ENCODE measurements at places on chromosomes 7 and 10.

GRCh38 chr7:72335561-72336381 is 76.4 kb downstream of the CALN1 start:
- DNase-seq = no peak

GRCh38 chr10:73588656-73589055 is 2.5 kb downstream of the USP54 start:
- DNase-seq = peak; percentile 38

- DNase-seq = no peak
Observed at GRCh38 chr7:2893411-2893861, 49.3 kb upstream of the GNA12 start.

DNA sequence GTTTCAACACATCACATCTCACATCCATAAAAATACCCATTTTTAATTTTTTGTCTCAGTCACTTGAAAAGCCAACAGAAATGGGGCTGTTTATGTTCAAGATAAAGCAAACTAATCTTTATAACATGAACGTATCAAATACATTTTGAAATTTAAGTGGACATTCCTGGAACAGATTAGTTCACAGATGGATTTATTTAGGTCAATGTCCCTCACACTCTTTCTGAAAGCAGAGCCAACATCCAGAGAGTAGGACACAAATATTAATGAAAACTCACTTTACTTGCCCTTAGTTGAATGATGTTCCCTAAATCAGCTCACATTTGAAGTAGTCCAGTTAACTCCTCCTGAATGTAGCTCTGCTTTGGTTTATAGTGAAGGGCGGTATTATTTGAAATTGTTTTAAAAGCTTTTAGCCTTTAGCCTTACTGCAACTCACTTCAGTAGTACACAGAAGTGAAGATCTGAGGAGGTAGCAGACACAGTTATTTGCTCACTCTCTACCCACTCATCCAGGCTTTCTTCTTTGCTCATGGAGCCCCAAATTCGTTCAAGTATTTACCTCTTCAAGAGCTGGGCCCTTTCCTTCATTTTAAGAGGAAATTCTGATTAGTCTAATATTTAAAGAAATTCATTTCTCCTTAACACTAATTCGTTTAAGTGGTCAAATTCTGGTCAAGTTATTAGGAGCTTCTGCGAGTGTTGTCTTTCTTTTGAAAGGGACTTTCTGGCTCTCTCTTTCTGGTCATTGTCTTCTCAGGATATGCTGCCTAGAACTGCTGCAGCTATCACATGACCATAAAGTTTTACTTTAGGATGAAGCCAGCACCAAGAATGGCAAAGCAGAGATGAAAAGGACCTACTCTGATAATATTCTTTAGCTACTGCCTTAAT is 180.6 kb upstream of the AGR3 start:
- no peak for DNase-seq

DNA sequence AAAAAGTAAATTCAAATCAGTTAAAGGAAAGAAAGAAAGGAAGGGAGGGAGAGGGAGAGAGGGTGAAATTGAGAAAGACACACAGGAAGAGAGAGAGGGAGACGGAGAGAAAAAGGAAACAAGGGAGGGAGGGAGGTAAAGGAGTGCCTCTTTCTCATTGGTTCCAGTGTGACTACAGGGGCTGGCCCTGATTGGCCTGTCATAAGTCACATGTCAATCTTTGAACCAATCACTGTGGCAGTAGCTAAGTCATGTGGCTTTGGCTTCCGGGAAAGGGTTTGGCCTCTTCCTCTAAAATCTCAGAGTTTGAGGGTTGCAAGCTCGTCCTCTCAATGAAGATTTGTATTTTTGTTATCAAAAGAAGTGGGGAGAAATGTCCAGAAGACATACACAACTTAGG is 150.2 kb downstream of the RAB11FIP2 start:
- DNase-seq = no peak

- peak; percentile 99 for DNase-seq
Observed at GRCh38 chr10:63699785-63700613, 178.8 kb downstream of the REEP3 start.

GRCh38 chr7:93889261-93889660 is 1.3 kb downstream of the TFPI2 start:
- DNase-seq = peak; percentile 91

DNA sequence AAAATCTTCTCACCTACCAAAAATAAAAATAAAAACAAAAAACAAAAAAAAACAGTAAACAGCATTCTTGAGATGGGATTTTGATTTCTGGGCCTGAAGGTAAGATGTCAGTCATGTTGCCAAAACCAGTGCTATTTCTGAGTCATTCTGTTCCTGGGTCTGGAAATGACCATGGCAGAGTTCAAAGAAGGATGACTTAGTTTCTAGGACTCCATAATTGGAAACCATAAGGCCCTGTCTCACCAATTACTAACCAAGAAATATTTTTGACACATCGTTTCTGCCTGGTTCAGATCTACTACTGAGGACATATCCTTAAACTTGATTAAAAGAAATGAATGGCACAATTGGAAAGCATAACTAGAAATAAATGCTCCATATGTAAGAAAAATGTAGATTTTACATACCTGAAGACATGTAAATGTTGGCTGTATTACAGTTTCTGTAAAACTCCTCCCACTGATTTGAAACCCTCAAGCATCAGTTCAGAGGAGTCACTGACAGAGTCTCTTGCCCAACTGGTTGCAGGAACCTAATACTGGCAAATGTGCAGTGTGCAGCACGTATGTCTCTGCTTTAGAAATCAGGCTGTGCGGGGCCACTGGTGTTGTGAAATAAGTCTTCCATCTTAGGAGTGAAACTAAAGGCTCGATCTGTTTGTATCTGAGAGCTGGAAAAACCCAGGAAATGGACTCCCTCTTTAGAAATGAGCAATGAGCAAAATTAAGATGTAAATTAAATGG is 84.8 kb upstream of the EGR2 start:
- DNase-seq = no peak

- DNase-seq = no peak
Observed at GRCh38 chr10:131480861-131481260, 169.3 kb upstream of the TCERG1L start.

DNA sequence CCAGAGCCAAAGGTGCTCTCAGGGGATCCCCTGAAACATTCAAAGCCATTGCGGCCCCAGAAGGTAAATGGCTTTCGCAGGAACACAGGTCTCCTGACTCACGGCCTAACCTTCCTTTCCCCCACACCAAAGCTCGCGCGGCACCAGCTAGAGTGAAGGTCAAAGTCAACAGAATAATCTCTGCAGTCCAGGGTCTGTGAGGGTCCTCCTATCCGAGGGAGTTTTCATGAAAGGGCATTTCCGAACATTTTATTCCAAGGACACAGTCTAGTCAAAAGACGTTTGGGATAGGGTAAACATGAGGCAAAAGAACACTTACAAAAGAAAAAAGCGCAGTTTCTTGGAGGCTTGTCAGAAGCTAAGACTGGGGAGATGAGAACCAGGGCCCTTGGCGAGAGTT is 559 bp upstream of the STEAP2 start:
- no peak for DNase-seq

GRCh38 chr7:135773464-135773863 is 24.9 kb upstream of the FAM180A start:
- DNase-seq = no peak

- no peak for DNase-seq
Observed at GRCh38 chr7:19920166-19920565, 146.7 kb upstream of the TMEM196 start.

DNA sequence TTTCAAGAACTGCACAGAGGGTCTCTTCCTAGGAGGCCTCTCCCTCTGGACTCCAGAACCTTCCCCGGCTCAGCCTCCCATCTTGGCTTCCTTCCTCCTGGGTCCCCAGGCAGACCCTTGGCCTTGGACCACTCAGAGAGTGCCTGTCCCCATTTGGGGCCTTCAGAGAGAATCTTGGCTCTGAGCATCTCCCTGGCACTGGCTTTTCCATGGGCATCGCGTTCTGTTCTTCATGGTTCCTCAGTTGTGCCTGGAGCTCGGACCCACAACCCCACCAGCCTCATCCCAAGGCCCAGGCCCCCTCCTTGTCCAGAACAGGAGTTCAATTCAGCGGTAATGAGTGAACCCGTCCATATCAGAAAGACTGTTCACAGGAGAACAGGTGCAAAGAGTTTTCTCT is 73.4 kb downstream of the VIPR2 start:
- DNase-seq = no peak

GRCh38 chr7:140902303-140902953 is 22.3 kb downstream of the BRAF start:
- no peak for DNase-seq

- DNase-seq = peak; percentile 37
Observed at GRCh38 chr7:41732843-41733306, 30.0 kb upstream of the INHBA start.

GRCh38 chr7:11858026-11858425 is 26.0 kb upstream of the THSD7A start:
- no peak for DNase-seq

DNA sequence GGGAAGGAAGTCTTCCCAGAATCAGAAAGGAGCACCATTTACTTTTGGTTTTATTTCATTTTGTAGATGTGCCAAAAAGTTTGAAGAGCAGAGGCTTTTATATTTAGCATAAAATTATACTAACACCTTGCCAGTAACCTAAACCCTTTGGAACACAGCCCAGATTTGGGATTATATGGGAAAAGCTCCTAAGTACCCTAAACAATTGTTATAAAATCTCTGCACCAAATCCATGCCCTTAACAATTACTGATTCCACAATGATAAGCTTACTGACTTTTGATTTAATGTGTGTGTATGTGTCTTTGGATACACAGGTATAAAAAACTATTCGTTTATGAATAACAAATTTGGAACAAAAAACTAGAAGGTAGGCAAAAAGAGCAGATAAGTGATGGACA is 39.0 kb upstream of the TMEM229A start:
- DNase-seq = no peak

DNA sequence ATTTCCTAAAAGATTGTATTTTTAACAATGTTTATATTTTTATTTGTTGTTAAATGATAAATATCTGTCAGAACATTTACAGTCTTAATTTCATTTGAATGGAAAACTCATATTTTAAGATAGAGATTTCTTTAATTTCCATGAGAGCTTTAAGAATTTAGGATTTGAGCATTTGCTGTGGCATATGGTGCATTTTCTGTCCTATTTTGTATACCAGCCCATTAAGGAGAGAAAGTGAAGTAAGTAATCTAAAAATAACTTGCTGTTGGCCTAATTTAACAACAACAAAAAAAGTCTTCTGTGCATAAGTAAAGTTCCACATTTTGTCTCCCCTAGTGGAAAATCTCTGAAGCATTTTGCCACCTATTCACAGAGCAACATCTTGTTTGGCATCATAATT is 190.9 kb upstream of the PPP1R3A start:
- no peak for DNase-seq

- DNase-seq = no peak
Observed at GRCh38 chr10:119412244-119413092, 130.1 kb downstream of the RGS10 start.

DNA sequence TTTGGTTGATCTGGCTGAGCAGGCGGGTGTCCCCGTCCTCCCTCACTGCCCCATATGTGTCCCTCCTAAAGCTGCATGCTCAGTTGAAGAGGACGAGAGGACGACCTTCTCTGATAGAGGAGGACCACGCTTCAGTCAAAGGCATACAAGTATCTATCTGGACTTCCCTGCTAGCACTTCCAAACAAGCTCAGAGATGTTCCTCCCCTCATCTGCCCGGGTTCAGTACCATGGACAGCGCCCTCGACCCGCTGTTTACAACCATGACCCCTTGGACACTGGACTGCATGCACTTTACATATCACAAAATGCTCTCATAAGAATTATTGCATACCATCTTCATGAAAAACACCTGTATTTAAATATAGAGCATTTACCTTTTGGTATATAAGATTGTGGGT is 26.9 kb upstream of the TRIM56 start:
- DNase-seq = peak; percentile 17

GRCh38 chr10:121157998-121158397 is 306.8 kb downstream of the WDR11 start:
- peak; percentile 60 for DNase-seq

- no peak for DNase-seq
Observed at GRCh38 chr10:85862771-85863170, 503.8 kb downstream of the GRID1 start.

DNA sequence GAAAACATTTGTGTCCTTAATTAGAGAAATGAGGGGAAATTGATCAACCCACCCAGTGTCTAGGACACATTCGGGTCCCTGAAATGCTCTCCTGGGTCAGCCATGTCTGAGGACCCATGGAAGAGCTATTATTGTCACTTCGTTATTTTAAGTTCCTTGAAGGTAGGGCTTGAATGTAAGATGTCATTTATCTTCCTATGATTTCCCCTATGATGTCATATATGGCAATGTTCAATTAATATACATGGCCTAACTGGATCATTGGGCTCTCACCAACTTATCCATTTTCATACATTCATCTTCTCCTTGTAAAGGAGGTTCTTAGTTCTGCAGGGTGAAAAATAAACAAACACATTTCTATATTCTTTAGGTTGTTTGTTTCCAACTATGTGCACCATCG is 113.0 kb upstream of the FAM171A1 start:
- DNase-seq = no peak

GRCh38 chr10:14025283-14026189 is 305.2 kb downstream of the FRMD4A start:
- DNase-seq = no peak

- DNase-seq = peak; percentile 57
Observed at GRCh38 chr10:100997360-100998182, 2.0 kb upstream of the LZTS2 start.

- no peak for DNase-seq
Observed at GRCh38 chr7:96663871-96664445, 45.7 kb downstream of the SEM1 start.

DNA sequence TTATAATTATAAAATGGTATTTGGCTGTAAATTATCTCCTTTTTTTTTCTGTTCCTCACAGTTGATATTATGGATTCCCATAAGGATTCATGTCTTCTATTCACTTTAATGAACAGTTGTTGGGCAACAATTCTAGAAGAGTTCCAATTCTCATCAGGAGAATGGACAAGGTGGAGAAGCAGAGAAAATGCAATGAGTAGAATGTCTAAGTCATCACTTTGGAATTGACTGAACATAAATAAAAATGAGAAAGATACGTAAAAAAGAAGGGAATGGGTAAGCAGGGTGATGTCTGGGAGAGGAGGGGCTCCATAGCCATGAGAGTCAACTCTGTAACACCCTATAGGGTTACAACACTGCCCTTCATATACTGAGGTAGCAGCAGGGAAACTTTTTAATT is 1.8 kb upstream of the CAV2 start:
- no peak for DNase-seq

DNA sequence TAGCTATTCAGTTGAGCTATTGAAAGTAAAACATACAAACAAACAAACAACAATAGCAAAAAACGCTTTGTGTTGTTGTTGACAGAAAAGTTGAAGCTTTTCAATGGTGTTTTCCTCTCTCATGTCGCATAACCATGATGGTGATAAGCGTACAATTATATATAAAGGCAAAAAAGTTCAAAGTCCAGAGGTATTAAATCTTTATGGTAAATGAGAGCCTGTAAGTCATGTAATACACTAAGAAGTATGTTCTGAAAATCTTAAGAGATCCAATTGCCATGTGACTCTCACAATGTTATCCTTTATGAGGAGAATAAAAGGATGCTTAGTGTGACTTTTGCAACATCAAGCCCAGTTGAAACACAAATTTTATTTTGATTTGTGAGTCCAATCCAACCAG is 93.9 kb downstream of the PPP1R9A start:
- DNase-seq = no peak

Data from bronchial epithelial cell (primary cell).